Neural crest cell (in vitro differentiated cells): ENCODE measurements at places on chromosomes 4 and X. TPM values are rescaled to one million over a fixed set of nuclear protein-coding genes. Genes with fewer than 3 reads are reported as not detected.

Gene CSN1S1
- total RNA-seq: not detected in 2 replicates

Gene AREG
- not detected in 2 replicates for total RNA-seq

Gene LRP2BP
- 0.07 TPM in 1 of 2 replicates, not detected in the other for total RNA-seq

Gene CYBB
- not detected in 2 replicates for total RNA-seq

Gene UGT2B11
- not detected in 2 replicates for total RNA-seq

Gene SPANXB1
- not detected in 2 replicates for total RNA-seq

Gene HTN3
- not detected in 2 replicates for total RNA-seq

Gene DCAF8L1
- total RNA-seq: not detected in 2 replicates

Gene RGN
- total RNA-seq: 0.27 and 0.70 TPM in 2 replicates

Gene SERPINA7
- not detected in 2 replicates for total RNA-seq

Gene RRH
- total RNA-seq: 0.16 TPM in 1 of 2 replicates, not detected in the other

Gene MAP9
- total RNA-seq: 15.8 and 17.8 TPM in 2 replicates

Gene CXCL3
- total RNA-seq: 0.63 and 1.0 TPM in 2 replicates

Gene TNIP3
- total RNA-seq: not detected in 2 replicates

Gene EDNRA
- total RNA-seq: 5.8 and 6.9 TPM in 2 replicates

Gene DCAF8L2
- total RNA-seq: not detected in 2 replicates

Gene ASB5
- total RNA-seq: not detected in 2 replicates

Gene FAM9C
- 0.07 and 0.25 TPM in 2 replicates for total RNA-seq

Gene DOCK11
- 13.2 and 14.6 TPM in 2 replicates for total RNA-seq

Gene CLDN22
- not detected in 2 replicates for total RNA-seq

Gene EFNB1
- total RNA-seq: 32.9 and 33.8 TPM in 2 replicates

Gene KLHL2
- total RNA-seq: 14.9 and 17.4 TPM in 2 replicates

Gene CSAG2
- not detected in 2 replicates for total RNA-seq

Gene FGF13
- total RNA-seq: 81.1 and 85.5 TPM in 2 replicates

Gene TMPRSS11D
- not detected in 2 replicates for total RNA-seq

Gene F8A3
- total RNA-seq: 4.3 and 5.2 TPM in 2 replicates

Gene TLR3
- 0.11 and 0.19 TPM in 2 replicates for total RNA-seq

Gene PABPC1L2A
- total RNA-seq: 0.23 and 0.39 TPM in 2 replicates

Gene GYPB
- total RNA-seq: not detected in 2 replicates

Gene USP17L25
- not detected in 2 replicates for total RNA-seq

Gene PDLIM3
- total RNA-seq: 2.3 and 3.2 TPM in 2 replicates

Gene GABRB1
- not detected in 2 replicates for total RNA-seq

Gene GCNA
- total RNA-seq: 2.0 and 2.3 TPM in 2 replicates

Gene CXCL8
- not detected in 2 replicates for total RNA-seq

Gene COQ2
- total RNA-seq: 19.7 and 21.9 TPM in 2 replicates

Gene MAGEA3
- total RNA-seq: not detected in 2 replicates

Gene FATE1
- total RNA-seq: not detected in 2 replicates

Gene ALB
- total RNA-seq: 0.70 and 1.1 TPM in 2 replicates

Gene HUWE1
- 241 and 245 TPM in 2 replicates for total RNA-seq

Gene TLR1
- not detected in 2 replicates for total RNA-seq

Gene ZFP42
- 0.72 and 0.77 TPM in 2 replicates for total RNA-seq

Gene PARM1
- 0.73 and 0.96 TPM in 2 replicates for total RNA-seq

Gene HS6ST2
- 13.9 and 14.2 TPM in 2 replicates for total RNA-seq

Gene WDR17
- 8.7 and 10.5 TPM in 2 replicates for total RNA-seq

Gene BMX
- not detected in 2 replicates for total RNA-seq

Gene XAGE1A
- not detected in 2 replicates for total RNA-seq

Gene CORIN
- 0.05 and 0.34 TPM in 2 replicates for total RNA-seq

Gene EFHC2
- total RNA-seq: 0.77 and 1.2 TPM in 2 replicates

Gene ETDB
- total RNA-seq: not detected in 2 replicates

Gene NPY1R
- 0.41 and 0.49 TPM in 2 replicates for total RNA-seq

Gene ANKRD50
- total RNA-seq: 26.9 and 29.3 TPM in 2 replicates

Gene MTNR1A
- 0.98 and 1.2 TPM in 2 replicates for total RNA-seq

Gene RPL39
- 2,047 and 2,088 TPM in 2 replicates for total RNA-seq

Gene FAT1
- 127 and 130 TPM in 2 replicates for total RNA-seq

Gene TLL1
- total RNA-seq: 1.7 and 2.2 TPM in 2 replicates

Gene RASL11B
- 10.2 and 11.3 TPM in 2 replicates for total RNA-seq

Gene STOX2
- 26.7 TPM in 2 replicates for total RNA-seq

Gene NAP1L3
- total RNA-seq: 34.5 and 34.6 TPM in 2 replicates

Gene SMAD1
- 26.8 and 28.6 TPM in 2 replicates for total RNA-seq
